ENCODE measurements at places on chromosomes 4 and X.

GRCh38 chr4:2721586-2721985 is 34.5 kb downstream of the TNIP2 start:
- DNase-seq = no peak

DNA sequence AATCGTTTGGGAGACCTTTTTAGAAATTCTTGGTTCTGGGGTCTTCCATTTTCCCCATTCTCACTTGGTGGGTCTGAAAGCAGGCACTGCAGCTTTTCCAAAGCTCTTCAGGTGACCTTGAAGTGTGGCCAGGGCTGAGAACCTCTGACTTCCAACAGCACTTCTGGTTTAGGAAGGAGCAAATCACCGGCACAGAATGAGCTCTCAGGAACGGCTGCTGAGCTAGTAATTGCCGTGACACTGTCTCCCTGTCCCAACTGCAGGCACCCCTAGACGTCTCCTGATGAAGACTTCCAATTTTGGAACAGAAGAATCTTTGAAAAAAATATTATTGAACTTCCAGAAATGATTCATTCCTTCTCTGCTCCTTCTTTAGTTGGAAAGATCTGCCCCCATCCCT is 31.3 kb downstream of the CD38 start:
- no peak for DNase-seq

DNA sequence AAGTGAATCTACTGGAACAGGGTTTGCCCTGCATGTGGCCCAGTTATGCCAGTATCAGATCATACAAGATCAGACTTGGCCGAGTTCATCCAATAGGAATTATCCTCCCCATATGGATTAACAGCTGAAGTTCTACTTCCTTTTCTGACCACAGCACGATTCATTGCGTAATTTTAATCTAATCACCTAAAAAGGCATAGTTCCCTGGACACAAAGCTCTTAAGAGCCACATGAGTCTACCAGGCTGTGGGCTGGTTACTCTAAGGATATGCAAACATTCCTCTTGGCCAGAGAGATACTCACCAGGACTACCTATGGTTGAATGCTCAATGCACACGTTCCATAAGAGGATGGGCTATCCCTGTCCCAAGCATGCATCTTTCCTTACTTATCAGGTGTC is 46.9 kb downstream of the CHST7 start:
- DNase-seq = no peak

GRCh38 chr4:38268108-38268820 is 308.1 kb downstream of the PTTG2 start:
- no peak for DNase-seq

- DNase-seq = no peak
Measured at GRCh38 chr4:11287055-11287454, 141.6 kb downstream of the HS3ST1 start.

- DNase-seq = no peak
Measured at GRCh38 chrX:156000361-156000926, 2.9 kb downstream of the IL9R start.

DNA sequence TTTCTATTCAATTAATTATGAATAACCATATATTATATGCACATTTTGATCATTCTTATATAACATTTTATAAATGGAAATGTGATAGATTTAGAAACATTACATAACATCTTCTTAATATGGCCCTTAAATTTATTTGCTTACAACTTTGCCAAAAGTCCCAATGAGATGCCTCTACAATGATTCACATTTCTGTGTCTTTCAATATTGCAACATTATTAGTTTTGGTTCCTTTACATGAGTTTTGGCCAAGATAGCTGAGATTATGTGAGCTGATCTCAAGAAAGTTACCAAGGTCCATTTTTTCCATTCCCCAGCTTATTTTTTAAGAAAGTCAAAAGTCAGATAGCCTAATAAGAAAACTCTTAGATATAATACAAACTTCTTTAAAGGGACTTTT is 361.2 kb downstream of the PCDH7 start:
- DNase-seq = no peak

- DNase-seq = no peak
Measured at GRCh38 chr4:186096681-186097165, 7.8 kb upstream of the FAM149A start.

DNA sequence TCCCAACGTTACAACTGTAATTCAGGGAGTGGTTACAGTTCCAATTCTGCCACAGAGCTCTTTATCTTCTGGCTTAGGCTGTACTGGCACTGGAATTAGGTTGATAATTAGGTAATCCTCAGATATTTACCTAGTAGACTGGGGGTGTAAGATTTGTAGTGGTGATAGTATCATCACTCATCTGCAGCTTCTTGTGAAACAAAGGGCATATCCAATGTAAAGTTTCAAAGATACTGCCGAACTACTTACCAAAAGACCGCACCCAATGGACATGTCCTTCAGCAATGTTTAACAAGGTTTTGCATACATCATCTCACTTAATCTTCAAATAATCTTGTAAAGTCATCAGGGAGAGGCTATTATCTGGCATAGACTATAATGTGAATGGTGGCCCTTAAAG is 20.8 kb downstream of the ADGRG4 start:
- DNase-seq = no peak

DNA sequence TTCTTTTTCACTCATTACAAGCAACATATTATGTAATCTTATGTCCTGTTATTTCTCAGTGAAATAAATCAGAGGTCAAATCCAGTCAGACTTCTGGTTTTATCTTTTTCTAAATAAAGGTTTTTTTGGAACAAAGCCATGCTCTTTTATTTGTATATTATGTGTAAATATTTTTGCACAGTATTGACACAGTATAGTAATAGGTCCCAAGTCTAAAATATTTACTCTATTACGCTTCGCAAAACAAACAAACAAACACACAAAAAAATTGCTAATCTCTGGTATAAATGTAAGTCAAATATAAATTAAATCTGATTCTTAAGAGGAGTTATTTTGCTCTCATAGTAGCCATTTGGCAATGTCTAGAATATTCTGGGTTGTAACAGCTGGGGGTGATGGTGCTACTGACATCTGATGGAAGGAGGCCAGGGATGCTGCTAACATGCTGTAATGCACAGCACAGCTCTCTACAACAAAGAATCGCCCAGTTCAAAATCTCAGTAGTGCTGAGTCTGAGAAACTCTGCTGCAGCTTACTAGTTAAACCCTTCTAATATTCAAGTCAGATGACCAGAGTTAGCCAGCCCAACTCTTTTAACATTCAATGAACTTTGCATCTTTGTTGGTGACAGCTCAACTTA is 602.1 kb downstream of the RAB28 start:
- DNase-seq = no peak

All from stimulated activated CD4-positive, alpha-beta T cell treated with anti-CD3 and anti-CD28 coated beads, Interleukin-2, amount 100 ng/mL, for 48 hours (primary cell).